ENCODE measurements at places on chromosomes 1 and 21. TPM values are rescaled to one million over a fixed set of nuclear protein-coding genes. Genes with fewer than 3 reads are reported as not detected.

GRCh38 chr1:22704440-22705067, 6.1 kb upstream of the EPHB2 start:
- H3K27me3 ChIP-seq: no peaks in the 10 kb centered on the region
- H3K4me3 ChIP-seq: no peak overlapping the region
- H3K27ac ChIP-seq: no peak overlapping the region
- H3K4me1 ChIP-seq: no peaks in the 10 kb centered on the region
- no peaks in the 10 kb centered on the region for H3K36me3 ChIP-seq
- DNase-seq: peak; percentile 82

DNA sequence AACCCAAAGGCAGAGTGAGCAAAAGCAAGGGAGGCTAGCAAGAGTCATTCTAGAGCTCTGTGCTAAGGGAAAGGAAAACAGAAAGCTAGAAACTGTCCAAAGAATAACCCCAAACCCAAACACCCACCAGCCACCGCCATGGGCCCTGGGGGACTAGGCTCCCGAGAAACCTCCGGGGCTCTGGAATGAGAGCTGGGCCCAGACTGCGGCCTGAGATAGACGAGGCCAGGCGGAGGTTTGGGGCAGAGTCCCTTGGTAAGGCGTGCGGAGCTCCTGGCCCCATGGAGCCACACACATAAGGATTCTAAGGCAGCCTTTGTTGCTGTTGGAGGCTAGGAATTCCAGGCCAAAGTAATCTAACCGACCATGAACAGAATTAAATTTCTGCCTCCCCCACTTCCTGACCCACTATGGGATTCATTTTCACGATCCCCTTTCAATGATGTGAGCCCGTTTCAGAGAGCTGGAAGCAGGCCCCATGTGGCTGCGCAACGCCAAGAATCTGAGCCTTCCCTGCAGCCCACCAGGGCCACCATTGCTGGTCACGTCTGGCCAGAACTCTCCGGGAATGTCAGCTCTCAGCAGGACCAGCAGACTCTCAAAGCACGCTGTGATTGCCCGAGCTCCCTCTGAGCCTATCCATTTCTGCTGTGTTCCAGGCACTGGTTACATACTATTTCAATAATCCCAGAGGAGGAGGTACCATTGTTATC, 145.0 kb downstream of the TRABD2B start:
- H3K36me3 ChIP-seq: no peaks in the 10 kb centered on the region
- DNase-seq: no peak
- no peaks in the 10 kb centered on the region for H3K27me3 ChIP-seq
- H3K27ac ChIP-seq: no peak overlapping the region

- DNase-seq: no peak
- H3K27ac ChIP-seq: no peak overlapping the region
- H3K4me1 ChIP-seq: no peaks in the 10 kb centered on the region
- no peaks in the 10 kb centered on the region for H3K27me3 ChIP-seq
- H3K36me3 ChIP-seq: no peaks in the 10 kb centered on the region
- H3K4me3 ChIP-seq: no peak overlapping the region
Measured at GRCh38 chr1:229874136-229874535, 192.9 kb upstream of the GALNT2 start.

DNA sequence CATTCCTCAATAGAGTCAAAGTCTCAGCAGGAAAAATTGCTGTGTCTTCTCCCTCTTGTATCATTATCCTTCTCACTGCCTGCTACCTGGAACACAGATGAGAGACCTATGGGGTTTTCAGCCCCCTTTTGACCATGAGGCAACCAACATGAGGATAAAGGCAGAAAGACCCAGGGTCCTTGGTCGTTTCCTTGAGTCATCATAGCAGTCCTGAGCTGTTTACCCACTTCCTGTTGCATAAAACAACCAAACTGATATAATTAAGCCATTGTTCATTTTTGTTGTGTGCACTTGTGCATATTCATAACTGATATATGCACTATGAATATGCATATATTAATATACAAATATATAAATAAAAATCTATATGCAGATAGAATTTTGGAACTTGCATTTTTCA, 188.3 kb upstream of the MAP1LC3C start:
- H3K27ac ChIP-seq: no peak overlapping the region
- no peak overlapping the region for H3K4me3 ChIP-seq
- H3K36me3 ChIP-seq: no peaks in the 10 kb centered on the region
- H3K27me3 ChIP-seq: no peaks in the 10 kb centered on the region

- no peaks in the 10 kb centered on the region for H3K36me3 ChIP-seq
- no peaks in the 10 kb centered on the region for H3K27me3 ChIP-seq
- DNase-seq: no peak
- no peak overlapping the region for H3K27ac ChIP-seq
- H3K4me3 ChIP-seq: no peak overlapping the region
Measured at GRCh38 chr1:168626326-168626725, 49.9 kb downstream of the XCL1 start.

GRCh38 chr21:42844411-42845113, 34.8 kb downstream of the WDR4 start:
- peak; percentile 56 for DNase-seq
- H3K27ac ChIP-seq: peak overlapping the region; percentile 65
- H3K36me3 ChIP-seq: peaks cover 3% of the 10 kb centered on the region
- no peak overlapping the region for H3K4me3 ChIP-seq
- H3K27me3 ChIP-seq: no peaks in the 10 kb centered on the region

DNA sequence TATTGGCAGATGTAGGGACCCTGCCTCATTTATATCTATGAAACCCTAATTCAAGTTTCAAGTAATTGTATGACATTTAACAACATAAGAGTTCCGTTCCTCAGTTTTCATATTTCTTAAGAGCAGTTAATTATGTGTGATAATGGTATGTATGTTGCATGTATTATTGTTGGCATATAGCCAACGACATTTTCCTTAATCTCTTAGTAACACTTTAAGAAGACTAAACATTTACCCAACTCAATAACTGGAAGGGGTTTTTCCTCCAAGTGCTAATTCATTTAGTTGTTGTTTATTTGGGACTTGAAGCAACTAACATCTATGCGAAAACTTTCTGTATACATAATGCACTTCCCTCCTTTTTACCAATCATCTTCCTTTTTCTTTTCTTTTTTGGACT, 1.5 kb upstream of the RALGPS2 start:
- no peak overlapping the region for H3K27ac ChIP-seq
- no peaks in the 10 kb centered on the region for H3K27me3 ChIP-seq
- H3K4me1 ChIP-seq: peaks cover 14% of the 10 kb centered on the region
- DNase-seq: no peak
- H3K36me3 ChIP-seq: no peaks in the 10 kb centered on the region

DNA sequence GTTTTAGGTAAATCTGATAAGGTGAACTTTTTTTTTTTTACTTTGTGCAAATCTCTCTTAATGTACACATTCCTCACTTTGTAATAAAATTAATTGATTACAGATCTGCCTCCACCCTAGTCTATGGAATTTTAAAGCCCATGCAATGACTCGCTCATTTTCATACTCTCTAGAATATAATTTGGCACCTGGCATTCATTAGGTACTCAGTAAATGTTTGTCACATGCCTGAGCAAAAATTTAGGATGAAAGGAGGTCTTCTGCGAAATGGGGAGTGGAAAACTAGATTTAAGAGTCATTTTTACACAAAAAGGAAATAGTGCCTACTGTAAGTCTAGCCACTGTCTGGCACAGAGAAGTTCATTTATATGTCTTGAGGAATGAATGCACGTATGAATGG, 350.1 kb downstream of the DPYD start:
- H3K4me3 ChIP-seq: no peak overlapping the region
- no peaks in the 10 kb centered on the region for H3K4me1 ChIP-seq
- no peak for DNase-seq
- no peak overlapping the region for H3K27ac ChIP-seq
- no peaks in the 10 kb centered on the region for H3K27me3 ChIP-seq
- H3K36me3 ChIP-seq: no peaks in the 10 kb centered on the region

DNA sequence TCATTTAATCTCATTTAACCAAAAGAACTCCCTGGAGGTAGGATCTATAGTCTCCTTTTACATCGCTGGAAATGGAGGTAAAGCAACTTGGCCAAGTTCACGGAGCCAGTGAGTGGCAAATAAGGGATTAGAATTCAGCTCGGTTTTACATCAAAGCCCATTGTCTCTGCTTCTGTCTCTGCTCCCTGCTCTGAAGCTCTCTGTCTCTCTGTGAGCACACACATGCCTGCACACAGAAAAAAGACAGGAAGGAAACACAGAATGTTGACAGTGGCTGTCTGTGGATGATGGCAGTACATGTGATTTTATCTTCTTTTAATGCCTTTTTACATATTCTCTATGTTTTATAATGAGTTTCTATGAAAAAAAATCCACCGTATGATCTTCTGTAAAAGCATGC, 8.9 kb upstream of the DHRS3 start:
- peaks cover 10% of the 10 kb centered on the region for H3K4me1 ChIP-seq
- H3K27me3 ChIP-seq: no peaks in the 10 kb centered on the region
- no peak for DNase-seq
- H3K27ac ChIP-seq: no peak overlapping the region

GRCh38 chr1:171351961-171352360, 38.0 kb downstream of the FMO4 start:
- H3K4me3 ChIP-seq: no peak overlapping the region
- no peak for DNase-seq
- H3K4me1 ChIP-seq: no peaks in the 10 kb centered on the region
- no peaks in the 10 kb centered on the region for H3K36me3 ChIP-seq
- H3K27ac ChIP-seq: no peak overlapping the region
- H3K27me3 ChIP-seq: no peaks in the 10 kb centered on the region

- peak overlapping the region; percentile 57 for H3K4me3 ChIP-seq
- H3K27me3 ChIP-seq: peaks cover 97% of the 10 kb centered on the region
- no peaks in the 10 kb centered on the region for H3K36me3 ChIP-seq
- no peak overlapping the region for H3K27ac ChIP-seq
- peaks cover 45% of the 10 kb centered on the region for H3K4me1 ChIP-seq
- DNase-seq: no peak
Measured at GRCh38 chr1:152109231-152109997, 5.8 kb downstream of the TCHH start.

GRCh38 chr1:56414728-56415224, 164.6 kb downstream of the PLPP3 start:
- no peaks in the 10 kb centered on the region for H3K36me3 ChIP-seq
- H3K27ac ChIP-seq: no peak overlapping the region
- no peak for DNase-seq
- H3K4me3 ChIP-seq: no peak overlapping the region

- H3K27ac ChIP-seq: no peak overlapping the region
- H3K36me3 ChIP-seq: no peaks in the 10 kb centered on the region
- no peaks in the 10 kb centered on the region for H3K27me3 ChIP-seq
- peak overlapping the region; percentile 96 for H3K4me3 ChIP-seq
Measured at GRCh38 chr1:212288615-212289014, 3.4 kb downstream of the PPP2R5A start.

DNA sequence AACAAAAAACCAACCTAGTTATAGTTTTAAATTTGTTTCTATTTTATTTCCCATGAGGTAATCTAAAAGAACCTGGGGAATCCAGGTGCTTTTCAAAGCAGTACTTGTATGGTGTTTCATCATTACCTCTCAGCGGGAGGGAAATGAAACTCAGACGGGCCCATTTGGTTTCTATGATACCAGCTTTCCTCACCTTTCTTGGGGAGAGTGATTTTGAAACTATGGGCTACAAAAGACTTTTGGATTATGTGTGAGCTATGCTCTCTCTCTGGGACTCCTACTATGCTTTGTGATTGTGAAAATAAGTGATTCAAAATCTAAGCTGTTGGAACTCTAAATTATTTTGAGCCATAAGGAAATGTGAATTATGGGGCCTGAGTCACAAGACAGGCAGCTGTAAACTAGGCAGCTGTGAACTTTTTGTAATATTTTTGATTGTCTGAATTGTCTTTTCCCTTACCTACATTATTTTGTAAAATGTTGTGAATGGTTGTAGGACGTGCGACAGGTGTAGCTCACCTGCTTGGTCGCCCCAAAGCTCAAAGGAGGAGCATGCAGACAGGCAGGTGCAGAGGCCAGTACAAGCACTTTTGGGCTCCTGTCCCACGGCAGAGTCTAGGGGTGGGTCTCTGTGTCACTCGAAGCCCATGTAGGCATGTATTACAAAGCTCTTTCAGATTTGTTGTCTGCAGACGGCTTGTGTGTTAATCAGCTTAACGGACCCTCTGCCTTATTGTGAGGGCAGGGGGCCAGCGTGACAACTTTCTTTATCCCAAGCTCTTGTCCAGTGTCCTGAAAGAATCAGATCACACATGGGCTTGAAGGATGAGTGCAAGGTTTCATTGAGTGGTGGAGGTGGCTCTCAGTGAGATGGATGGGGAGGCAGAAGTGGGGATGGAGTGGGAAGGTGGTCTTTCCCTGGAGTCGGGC, 64.8 kb upstream of the BACH1 start:
- H3K36me3 ChIP-seq: no peaks in the 10 kb centered on the region
- no peaks in the 10 kb centered on the region for H3K27me3 ChIP-seq
- H3K4me3 ChIP-seq: no peak overlapping the region
- H3K27ac ChIP-seq: no peak overlapping the region

DNA sequence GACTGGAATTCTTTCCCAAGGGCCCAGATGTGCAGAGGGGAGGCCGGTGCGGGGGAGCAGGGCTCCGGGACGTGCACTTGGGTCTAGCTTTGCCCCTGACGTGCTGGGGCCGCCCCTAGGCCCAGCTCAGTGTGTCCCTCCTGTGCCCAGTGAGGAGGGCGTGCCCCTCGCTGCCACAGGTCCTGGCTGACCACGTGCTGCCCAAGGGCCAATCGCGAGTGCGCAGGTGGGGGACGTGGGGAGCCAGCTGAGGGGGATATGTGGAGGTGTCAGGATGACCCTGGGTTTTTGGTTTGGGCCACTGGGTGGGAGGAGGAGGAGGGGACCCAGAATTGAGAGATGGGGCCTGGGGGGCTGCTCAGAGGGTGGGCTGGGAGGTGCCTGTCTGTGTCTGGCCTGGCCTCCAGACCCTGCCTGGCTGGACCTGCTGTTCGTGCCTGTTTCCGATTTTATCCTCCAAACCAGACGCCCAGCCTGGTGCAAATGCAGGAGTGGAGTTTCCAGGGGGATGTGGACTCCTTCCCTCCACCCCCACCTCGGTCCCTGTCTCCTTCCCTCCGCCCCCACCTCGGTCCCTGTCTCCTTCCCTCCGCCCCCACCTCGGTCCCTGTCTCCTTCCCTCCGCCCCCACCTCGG, 6.1 kb upstream of the RNF223 start:
- H3K36me3 ChIP-seq: no peaks in the 10 kb centered on the region
- H3K4me3 ChIP-seq: peak overlapping the region; percentile 32
- H3K4me1 ChIP-seq: peaks cover 8% of the 10 kb centered on the region
- H3K27me3 ChIP-seq: no peaks in the 10 kb centered on the region
- peak; percentile 70 for DNase-seq
- no peak overlapping the region for H3K27ac ChIP-seq

GRCh38 chr21:15564907-15565306, 164.9 kb upstream of the USP25 start:
- H3K27ac ChIP-seq: no peak overlapping the region
- H3K36me3 ChIP-seq: no peaks in the 10 kb centered on the region
- no peak for DNase-seq
- H3K4me1 ChIP-seq: no peaks in the 10 kb centered on the region

- no peaks in the 10 kb centered on the region for H3K27me3 ChIP-seq
- no peaks in the 10 kb centered on the region for H3K36me3 ChIP-seq
- no peak overlapping the region for H3K27ac ChIP-seq
- no peaks in the 10 kb centered on the region for H3K4me1 ChIP-seq
- no peak overlapping the region for H3K4me3 ChIP-seq
Measured at GRCh38 chr1:116195077-116195868, 84.1 kb downstream of the MAB21L3 start.

Gene IL12RB2
- 0.08 TPM for polyA plus RNA-seq

Gene KRTAP19-7
- not detected for polyA plus RNA-seq

Gene CSMD2
- 0.11 TPM for polyA plus RNA-seq

Gene ASPM
- 0.08 TPM for polyA plus RNA-seq

Gene WARS2
- 3.9 TPM for polyA plus RNA-seq

Gene TCP10L
- polyA plus RNA-seq: 1.9 TPM

Gene HMGCS2
- polyA plus RNA-seq: 0.97 TPM

Gene CD84
- 0.61 TPM for polyA plus RNA-seq

Gene EXTL1
- 1.2 TPM for polyA plus RNA-seq

Gene PRKAB2
- polyA plus RNA-seq: 6.7 TPM

Gene LAMC2
- 0.61 TPM for polyA plus RNA-seq

Measured in heart left ventricle (tissue), 16 donors.